SIG-M5 (cell line): ENCODE measurements at places on chromosomes 1 and 21.

GRCh38 chr1:118097622-118098348 is 87.2 kb downstream of the SPAG17 start:
- no peak for DNase-seq

DNA sequence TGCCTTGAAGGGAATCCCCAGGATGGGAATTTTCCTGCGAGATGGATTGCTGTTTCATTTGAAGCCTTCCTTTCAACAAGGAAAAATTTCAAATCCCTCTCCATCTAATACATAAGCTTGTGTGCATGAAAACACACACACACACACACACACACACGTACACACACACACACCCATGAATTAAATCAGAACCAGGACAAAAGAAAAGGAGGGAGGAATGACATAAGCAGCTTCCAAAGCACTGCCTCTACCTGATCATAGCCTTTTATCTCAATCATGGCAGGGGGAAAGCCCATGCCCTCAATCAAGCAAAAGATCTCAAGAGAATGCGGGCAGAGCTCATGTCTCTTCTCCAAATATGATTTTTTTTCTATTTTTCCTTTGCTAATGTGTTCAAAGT is 139.7 kb downstream of the SLC44A5 start:
- no peak for DNase-seq

- DNase-seq = no peak
Measured at GRCh38 chr1:169694304-169695075, 16.9 kb downstream of the SELL start.

DNA sequence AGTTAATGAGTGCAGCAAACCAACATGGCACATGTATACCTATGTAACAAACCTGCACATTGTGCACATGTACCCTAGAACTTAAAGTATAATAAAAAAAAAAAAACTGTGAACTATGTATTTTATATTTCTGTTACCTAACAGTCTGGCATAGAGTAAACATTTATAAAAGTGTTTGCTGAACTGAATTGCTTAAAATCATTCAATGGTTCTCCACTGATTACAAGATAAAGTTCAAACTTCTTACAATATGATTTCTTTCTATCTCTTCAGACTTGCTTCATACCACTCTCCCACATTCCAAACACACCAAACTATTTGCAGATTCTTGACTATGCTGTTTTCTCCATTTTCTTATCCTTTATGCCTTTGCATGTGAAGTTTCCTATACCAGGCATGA is 89.9 kb downstream of the UROD start:
- DNase-seq = no peak

DNA sequence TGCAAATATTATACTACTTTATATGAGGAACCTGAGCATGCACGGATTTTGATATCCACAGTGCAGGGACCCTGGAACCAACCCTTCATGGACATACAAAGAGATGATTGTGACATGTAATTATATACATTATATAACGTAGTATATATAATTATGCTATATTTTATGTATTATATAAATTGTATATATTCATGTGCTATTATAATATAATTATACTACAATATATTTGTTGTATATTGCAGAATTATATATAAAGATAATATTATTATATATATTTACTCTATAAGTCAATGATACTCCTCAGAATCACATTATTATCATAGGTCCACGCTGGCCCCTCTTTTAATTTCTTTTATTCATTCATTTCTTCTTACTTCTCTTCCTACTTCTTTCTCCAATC is 70.9 kb downstream of the TNFSF18 start:
- no peak for DNase-seq

- no peak for DNase-seq
Measured at GRCh38 chr1:119245881-119246280, 105.4 kb upstream of the WARS2 start.

DNA sequence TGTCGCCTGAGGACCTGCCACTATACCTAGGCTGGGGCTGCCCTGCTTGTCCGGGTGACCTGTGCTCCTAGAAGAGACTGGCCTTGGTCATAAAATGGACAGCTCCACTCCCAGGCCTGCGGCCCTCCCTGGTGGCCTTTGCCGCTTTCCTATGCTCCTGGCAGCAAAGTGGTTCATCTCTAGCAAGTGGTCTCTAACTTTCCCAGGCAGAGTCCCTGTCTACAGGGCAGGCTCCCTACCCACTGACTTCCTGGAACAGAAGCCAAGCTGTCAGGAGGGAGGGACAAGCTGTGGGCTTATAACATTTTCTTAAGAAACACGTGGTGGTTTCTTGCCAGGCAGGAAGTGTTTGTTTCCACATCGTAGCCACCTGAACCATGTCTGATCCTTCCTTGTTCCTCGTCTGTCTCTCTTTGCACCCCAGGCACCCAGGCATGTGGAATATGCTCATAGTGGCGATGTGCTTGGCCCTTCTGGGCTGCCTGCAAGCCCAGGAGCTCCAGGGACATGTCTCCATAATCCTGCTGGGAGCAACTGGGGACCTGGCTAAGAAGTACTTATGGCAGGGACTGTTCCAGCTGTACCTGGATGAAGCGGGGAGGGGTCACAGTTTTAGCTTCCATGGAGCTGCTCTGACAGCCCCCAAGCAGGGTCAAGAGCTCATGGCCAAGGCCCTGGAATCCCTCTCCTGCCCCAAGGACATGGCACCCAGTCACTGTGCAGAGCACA is 10.1 kb downstream of the H6PD start:
- no peak for DNase-seq

DNA sequence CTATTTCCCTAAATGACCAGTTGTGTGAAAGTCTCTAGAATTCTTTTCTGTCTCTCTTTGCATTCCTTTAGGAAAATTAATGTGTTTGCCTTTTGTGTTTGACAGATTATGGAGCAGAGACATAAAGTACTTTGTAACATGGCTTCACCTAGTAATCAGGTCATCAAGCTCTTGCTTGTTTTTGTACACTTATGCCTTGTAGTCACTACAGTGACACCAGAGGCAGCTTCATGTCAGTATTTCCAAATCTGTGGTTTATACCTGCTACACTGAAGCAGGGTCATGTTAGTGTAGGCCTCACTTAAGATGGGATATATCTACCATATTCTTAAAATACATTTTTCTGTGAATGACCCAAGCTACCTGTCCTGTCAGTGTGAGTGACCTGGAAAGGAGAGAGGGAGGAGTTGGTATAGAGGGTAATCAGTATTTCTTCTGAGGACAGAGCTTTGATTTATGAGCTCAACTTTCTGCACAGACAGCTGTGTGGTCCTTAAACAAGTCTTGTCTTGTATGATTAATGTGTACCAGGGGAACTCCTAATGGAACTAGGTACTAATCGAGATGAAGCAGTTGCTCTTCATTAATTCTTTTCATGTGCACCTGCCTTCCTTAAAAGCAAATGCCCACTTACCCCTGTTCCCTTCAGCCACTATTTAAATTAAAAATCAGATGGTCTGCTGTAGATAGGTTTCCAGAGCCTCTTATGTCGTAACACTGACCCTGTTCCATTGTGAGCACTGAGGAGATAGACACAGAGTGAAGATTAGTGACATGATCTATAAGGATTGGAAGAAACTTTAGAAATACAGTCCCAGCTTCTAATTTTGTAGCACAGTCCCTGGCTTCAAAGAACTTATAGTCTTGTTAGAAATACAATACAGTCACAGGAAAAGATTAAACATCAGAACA is 45.7 kb downstream of the MACO1 start:
- DNase-seq = no peak

- no peak for DNase-seq
Measured at GRCh38 chr1:183872403-183872802, 67.5 kb downstream of the RGL1 start.

DNA sequence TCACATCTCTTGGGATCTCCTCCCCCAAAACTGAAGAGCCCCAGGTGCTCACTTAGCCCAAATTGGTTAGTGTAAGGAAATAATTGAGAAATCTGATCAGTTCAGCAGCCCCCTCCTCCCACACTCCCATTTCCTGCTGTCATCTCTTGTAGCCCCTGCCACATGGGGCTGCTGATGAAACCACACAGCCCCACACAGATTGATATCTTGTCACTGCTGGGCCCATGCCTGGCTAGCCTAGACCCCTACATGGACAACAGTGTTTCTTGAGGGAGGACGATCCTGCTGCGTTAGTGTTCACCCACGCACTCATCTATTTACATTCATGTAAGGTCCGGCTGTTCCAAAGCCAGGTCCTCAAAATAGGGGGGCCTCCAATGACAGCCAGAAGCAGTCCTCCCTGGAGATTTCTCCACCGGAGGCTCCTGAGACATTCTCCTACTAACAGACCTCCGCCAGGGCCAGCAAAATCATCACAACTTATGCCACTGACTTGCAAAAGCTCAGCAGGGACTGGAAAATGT is 23.9 kb upstream of the RXRG start:
- no peak for DNase-seq

GRCh38 chr21:25573409-25574206 is 33.7 kb downstream of the MRPL39 start:
- DNase-seq = no peak

- DNase-seq = no peak
Measured at GRCh38 chr1:95323123-95323522, 89.1 kb downstream of the RWDD3 start.

GRCh38 chr21:45303751-45304475 is 16.2 kb upstream of the POFUT2 start:
- no peak for DNase-seq

DNA sequence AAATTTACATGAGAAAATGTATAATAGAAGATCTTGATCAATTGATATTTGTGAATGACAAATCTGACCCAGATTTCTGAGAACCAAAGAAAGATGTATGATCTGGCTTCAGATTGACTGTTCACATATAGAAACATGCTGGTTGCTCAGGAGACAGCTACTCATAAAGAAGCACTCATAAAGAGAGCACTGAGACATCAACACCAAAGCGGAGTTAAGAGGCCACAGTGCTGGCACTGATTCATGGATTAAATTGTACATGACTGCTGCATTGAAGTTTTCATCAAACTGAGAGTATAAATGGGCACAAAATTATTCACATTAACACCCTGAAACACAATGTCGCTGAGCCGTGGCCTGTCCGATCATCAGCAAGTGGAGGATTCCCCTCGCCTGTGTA is 46.2 kb downstream of the SH3GLB1 start:
- no peak for DNase-seq

DNA sequence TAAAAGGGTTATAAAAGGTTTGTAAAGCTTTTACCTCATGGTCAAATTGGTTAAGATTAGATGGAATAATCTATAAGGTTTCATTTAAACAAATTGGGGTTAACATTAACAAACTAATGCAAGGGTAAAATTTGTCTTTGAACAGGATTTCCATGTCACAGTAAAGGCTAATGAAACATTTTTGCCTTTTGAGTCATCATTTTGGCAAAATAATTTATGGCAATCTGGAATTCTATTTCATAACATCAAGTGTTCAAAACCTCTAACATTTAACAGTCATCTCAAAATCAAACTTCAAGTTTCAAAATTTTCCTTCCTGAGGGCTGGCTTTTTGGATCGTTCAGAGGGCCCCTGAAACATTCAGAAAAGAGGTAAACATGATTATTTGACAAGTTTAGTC is 6.6 kb upstream of the CD46 start:
- DNase-seq = no peak

DNA sequence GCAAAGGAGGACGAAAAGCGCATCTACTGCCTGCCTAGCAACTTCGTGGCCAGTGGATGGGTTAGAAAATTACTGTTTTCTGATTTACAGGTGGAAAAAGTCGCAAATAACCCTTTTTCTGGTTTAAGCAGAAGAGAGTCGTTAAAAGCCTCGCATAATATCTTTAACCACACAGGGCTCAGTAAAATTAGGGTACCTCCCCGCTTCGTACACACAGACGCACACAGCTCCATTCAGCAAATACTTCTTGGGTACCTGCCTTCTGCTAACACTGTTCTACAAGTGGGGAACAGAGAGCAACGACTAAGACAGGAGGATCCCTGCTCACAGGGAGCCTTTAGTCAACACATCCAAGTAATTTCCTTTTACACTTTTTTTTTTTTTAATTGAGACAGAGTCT is 704 bp downstream of the ALG6 start:
- no peak for DNase-seq

GRCh38 chr1:89060091-89060490 is 4.9 kb downstream of the GBP1 start:
- DNase-seq = no peak

DNA sequence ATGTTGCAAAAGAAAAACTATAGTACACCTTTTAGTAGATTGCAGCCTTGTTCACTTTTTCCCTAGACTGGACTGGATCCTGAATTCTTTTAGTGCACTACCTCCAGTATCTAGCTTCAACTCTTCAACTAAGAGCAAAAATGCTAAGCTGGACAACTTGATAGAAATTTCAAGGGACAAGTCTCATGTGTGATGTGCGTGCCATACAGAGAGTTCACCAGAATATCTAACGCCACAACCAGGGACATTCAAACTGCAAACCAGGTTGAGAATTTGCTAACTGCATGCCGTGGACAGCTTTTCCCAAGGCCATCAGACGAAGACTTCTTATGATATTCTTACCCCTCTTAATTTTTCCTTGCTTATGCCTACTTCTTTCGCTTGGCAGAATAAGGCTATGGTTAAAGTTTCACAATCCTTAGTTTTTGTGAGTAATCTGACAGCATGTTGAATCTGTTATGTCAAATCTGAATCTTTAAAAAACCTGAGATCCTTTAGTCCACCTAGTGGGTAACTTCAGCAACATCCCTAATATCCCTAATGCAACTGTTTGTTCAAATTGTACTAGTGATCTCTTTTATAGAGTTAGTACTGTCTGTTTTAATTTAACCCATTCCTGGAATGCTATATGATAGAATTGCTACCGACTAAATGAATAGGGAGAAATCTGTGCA is 66.4 kb downstream of the DDAH1 start:
- no peak for DNase-seq

- no peak for DNase-seq
Measured at GRCh38 chr1:71572038-71572437, 491.2 kb upstream of the ZRANB2 start.

DNA sequence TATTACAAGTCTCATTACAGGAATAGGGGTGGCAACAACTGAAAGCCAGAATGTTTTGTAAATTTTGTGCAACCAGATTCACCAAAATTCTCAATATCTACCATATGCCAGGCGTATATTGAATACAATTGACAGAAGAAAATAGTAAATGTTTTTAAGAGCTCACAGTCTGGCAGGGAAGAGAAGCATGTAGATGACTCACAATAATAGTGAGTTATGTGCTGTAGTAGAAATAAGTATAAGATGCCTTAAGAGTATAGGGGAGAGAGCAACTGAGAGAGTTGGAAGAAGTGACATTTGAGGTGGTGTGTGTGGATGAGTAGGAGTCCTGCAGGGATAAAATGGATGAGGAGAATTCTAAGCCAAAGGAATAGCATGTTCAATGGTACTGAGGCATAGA is 170.5 kb upstream of the FGGY start:
- no peak for DNase-seq

DNA sequence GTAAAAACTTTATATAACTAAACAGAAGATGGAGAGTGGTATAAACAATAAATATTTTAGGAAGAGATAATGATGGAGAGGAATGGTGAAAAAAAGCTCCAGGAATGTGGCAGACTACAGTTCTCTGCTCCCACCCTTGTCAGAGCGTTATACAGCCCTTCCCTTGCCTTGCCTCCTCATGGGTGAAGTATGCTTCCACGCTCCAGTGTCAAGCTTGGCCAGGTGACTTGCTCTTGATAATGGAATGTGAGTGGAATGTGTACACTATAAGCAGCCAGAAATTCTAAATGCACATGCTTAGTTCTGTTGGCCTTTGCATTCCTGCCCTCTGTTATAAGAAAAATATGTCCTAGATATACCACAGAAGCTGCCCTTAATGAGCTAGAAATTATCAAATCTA is 24.7 kb upstream of the POGK start:
- DNase-seq = no peak
